Activated T-helper 1 cell treated with anti-CD3 and anti-CD28 coated beads, Interleukin-2, amount 50 U/mL, for 16 hours (primary cell): ENCODE measurements at places on chromosomes 5 and 9.

DNA sequence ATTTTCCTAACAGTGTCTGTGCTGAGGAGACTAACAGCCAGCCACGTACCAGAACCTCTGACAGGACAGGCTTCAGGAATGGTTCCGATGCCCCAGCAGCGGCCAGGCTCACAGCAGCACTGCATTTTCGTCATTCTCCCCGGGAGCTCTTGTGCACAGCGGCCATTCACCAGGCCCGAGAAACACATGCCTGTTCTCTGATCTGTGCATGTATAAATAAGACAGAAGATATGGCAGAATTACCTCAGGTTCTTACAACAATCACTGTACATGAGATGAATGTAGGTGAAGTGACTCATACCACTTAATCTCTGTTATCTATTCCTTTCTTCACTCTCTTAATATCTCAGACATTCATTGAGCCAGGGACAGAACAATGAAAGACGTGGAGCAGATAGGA is 143.0 kb downstream of the FBN2 start:
- no peak for DNase-seq

- no peak for DNase-seq
These were observed 380.5 kb downstream of the SLCO4C1 start for GRCh38 chr5:101915554-101915953.

- no peak for DNase-seq
These were observed 27.2 kb downstream of the ATP6V0E1 start for GRCh38 chr5:173010547-173011464.

DNA sequence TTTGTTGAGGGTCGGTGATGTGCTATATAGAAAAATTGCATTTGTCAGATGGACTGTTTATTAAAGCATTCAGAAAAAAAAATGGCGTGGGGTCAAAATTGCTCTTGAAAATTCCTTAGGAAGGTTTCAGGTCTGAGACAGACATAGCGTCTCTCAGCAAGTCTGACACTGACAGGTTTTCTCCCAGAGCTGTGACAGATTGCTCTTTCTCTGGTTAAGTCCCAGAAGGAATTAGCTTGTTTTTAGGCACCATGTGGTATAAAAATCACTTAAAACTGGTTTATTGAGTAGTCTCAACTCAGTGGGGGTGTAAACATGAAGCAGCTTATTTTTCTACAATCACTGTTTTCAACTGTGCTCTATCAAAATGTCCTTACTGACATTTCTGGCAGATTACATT is 1379.8 kb downstream of the MAT2B start:
- no peak for DNase-seq

GRCh38 chr9:93161786-93162562 is 22.0 kb upstream of the WNK2 start:
- no peak for DNase-seq

GRCh38 chr9:112892981-112893380 is 2.3 kb upstream of the SLC46A2 start:
- no peak for DNase-seq

- DNase-seq = no peak
These were observed 526.0 kb upstream of the ADAMTS16 start for GRCh38 chr5:4614088-4614487.

- DNase-seq = no peak
These were observed 55.3 kb upstream of the RNU6ATAC start for GRCh38 chr9:134219646-134220060.

DNA sequence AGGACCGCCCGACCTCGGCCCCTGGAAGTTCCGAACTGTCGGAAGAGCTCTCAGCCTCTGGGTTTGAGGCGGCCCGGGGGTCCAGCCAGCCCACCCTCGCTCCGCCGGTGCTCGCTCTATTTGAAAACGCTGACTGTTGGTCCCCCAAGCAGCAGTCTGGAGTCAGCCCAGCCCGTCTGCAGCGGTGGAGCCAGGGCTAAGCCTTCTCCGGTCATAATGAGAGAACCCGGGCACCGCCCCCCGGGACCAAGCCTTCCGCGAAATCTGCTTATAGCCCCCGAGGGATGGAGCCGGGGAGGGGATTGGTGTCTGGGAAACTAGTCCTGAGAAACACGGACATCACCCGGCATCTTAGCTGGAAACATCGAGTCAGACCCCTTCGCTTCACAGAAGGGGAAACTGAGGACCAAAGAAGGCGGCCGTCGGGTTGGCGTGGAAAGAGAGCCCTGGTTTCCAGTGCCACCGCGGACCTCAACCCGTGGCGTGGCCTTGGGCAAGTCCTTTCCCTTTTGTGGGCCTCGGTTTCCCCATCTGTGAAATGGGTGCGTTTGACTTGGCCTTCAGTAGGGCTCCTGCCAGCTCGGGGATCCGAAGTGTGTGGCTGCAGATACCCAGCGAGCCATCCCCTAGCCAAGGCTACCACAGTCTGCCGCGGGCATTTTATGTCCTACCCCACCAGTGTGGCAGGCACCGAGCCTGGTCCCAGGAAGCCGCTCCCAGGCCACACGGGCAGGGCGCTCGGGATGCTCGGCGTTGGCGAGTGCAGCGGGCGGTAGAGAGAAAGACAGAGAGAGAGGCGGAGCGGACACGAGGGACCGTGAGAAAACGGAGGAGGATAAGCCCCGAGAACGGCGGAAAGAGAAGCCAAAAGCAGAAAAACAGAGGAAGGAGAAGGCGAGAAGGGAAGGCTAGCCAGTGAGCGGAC is 857 bp downstream of the ADAM19 start:
- DNase-seq = peak; percentile 5

DNA sequence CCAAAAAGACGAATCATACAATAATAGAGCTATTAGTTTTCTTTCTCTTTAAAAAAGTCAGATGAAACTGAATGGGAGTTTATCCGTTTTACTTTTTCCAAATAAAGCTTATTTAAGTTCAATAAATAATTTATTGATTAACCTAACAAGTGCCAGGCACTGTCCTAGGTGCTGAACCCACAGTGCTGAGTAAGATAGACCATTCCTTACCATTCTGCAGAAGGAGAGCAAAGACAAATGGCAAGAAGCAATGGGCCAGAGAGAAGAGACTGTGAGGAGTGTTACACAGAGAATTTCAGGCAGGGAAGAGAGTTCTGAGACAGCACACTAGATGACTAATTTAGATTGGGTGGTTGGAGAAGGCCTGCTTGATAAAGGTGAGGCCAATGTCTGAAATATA is 127.2 kb downstream of the AUH start:
- no peak for DNase-seq

- DNase-seq = no peak
These were observed 12.9 kb downstream of the ARHGAP26 start for GRCh38 chr5:142782976-142783530.

DNA sequence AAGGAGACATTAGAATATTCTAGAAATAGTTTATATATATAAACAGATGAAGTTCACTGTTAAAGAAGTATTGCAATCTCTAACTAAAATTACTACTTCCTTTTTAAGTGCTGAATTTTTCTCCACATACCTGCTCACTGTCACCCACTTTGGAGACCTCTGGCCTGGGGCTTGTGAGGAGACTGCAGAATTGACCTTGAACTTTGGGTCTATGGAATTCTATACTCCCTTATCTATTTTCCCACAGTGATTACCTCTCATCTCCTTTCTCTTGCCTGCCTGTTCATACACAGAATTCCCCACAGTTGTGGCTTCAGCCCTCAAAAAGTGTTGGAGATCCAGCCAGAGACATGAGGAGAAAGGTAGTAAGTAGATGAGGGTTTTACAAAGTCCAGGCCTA is 45.4 kb downstream of the LARP1 start:
- no peak for DNase-seq

GRCh38 chr9:113712053-113712452 is 164.1 kb upstream of the ZNF618 start:
- DNase-seq = no peak

DNA sequence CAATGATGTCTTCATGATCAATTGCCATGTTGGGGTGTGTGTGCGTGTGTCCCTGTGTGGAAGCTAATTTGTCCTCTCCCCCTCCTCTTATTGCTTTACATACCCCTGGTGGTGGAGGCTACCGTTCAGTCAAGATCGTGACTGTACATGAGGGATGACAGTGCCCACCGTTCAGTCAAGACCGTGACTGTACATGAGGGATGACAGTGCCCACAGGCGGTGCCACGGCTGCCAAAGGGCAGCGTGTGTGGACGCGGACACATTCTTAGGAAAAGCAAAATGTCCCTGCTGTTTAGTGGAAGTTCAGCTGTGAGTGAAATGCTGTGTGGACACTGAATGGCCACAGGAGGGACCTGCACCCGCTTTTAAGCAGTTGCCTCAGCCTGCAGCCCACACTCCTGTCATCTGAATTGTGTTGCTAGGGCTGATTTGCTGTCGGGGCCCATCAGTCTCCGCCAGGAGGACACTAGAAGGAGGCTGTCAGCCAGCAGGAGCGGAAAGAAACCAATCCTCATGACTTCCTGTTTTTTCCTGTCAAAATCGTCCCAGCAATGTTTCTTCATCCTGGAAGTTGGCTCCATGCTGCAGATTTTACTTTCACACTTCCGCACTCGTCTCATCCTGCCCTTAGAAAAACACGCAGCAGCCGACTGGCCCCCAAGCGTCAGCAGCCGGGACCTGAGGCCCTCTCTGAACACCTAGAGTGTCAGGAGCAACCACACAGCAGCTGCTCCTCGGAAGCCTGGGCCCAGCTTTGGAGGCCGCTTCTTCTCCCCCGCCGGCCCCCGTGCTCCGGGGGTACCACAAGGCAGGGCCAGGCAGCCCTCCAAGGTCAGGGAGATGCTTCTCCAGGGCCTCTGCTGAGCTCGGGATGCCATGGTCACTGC is 9.1 kb downstream of the OR2V1 start:
- no peak for DNase-seq

DNA sequence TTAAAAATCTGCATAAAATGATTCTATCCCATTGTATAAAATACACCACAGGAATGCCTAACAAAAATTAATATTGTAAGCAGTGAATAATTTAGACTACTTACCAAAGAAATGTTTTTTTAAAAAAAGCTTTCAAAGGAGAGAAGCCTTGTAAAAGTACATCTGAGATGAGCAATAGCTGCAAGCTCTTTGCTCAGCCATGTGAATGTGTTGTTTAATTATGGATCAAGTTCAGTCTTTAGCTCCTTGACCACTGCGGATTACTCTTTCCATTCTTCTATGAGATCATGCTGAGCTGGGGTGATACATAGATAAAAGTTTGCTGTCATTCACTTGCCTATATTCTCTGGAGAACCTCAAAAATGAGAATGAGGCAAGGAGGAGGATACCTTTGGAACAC is 782.4 kb upstream of the ZNF608 start:
- DNase-seq = no peak

DNA sequence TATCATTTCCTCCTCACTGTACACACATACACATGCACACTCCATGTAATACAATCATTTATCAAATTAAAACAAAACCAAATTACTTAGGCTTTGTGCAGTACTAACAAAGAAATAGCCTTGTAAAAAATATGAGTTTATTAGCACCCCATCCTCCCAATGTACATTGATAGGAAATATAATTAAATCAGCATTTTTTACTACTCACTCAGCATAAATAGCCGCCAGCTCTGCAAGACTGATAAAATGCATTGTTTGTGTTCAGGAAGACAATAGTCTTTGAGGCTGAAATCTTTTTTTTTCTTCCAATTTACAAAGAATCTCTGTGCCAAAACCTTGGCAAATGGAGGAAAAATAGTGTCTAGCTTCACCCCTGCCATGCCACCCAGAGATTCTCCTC is 497.6 kb upstream of the ADAMTS16 start:
- DNase-seq = no peak

DNA sequence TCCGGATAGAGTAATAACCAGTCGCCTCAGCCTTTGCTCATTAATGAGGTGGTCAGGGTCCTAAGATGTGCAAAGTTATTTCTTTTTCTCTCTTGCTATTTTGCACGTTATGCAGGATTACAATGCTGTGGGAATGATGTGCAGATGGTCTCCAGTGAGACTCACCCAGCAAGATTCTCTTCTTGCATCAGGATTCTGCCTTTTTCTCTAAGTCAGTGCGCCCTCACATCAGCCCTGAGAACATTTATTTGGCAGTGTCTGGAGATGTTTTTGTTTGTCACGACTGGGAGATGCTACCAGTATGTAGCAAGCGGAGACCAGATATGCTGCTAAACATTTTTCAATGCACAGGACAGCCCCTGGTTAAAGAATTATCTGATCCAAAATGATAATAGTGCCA is 280.3 kb upstream of the WWC1 start:
- no peak for DNase-seq

GRCh38 chr9:99336005-99336404 is 113.9 kb downstream of the SEC61B start:
- DNase-seq = no peak

DNA sequence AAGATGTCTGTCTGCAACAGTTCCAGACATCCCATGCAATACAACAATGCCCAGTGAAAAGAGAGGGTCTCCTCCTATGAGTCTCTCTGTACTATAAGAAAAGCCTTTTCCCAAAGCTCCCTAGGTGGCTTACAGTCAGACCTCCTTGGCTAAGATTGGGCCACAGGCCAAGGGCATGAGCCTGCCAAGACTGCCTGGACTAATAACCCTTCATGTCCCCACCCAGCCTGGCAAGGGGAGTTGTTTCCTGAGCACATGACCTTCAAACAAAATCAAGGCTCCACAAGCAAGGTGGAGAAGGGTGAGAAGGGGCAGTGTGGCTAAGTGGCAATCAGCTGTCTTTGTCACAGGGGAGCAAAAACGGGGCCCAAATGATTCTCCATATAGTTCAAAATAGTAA is 75.6 kb upstream of the ZSWIM6 start:
- no peak for DNase-seq

DNA sequence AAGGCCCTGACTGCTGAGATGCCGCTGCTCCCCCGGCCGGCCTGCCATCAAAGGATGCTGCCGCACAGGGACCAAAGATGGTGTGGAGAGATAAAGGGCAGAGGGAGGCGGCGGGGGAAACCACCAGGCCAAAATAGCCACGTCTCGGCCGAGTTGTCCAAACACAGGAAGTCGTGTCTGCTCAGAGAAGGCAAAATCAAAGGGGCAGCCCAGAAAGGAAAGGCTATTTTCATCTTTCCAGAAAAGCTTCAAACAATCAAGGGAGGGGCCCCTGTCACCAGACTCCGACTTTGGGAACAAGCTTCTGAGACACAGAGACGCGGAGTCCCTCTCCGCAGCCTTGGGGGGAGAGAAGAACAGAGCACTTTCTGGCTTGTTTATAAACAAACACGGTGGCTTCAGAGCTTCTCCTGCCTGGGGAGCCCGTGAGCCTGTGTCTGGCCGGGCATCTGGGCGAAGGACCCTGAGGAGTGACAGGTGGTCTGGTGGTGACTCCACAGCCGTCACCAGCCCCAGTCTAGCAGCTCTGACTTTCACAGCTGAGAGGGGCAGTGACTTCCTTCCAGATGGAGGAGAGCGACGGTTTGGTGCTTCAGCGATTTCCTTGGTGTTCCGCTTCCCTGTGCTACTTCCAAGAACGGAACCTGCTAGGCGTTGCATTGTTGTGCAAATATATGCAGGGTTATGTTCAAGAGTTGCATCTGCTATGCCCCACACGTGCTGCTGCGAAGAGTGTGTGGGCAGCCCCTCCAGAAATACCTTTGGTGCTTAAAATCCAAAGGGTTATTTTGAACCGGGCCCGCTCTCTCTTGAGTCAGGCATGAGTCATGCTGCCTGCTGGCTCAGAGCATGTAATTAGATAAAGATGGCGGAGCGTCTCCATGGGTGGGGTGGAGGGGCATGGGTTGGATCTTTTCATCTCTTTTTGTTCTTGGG is 24.0 kb downstream of the ADAMTSL2 start:
- no peak for DNase-seq
